C1 segment of cervical spinal cord (tissue), 14 donors: ENCODE measurements at places on chromosomes 6 and 20.

GRCh38 chr6:35724059-35724458 lies 12.8 kb upstream of the ARMC12 start:
- DNase-seq = no peak

DNA sequence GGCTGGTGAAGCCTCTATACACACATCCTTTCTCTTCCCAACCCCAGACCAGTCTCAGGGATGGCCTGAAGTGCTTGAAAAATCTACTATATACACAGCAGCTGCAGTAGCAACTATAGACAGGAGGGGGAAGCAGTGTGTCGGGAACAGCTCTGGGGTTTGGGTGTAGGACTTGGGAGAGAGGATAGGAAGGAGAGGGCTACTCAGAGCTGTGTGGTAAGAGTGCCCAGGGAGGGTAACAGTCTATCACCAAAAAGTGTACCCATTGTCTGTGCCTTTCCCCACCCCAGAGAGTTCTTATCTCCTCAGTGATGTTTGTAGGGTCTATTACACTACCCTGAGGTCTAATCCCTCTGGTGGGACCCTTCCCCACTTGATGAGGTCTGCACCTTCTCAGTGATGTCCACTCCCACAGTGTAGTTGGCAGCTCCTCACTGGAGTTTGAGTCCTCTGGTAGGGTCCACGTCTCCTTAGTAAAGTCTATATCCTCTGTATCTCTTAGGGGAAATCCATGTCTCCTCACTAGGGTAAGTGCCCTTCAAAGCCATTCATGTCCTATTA lies 1.5 kb upstream of the GGT7 start:
- peak; percentile 66 for DNase-seq

GRCh38 chr6:71107911-71108420 lies 151.1 kb upstream of the B3GAT2 start:
- DNase-seq = no peak

GRCh38 chr6:155187106-155187505 lies 76.7 kb upstream of the CLDN20 start:
- DNase-seq = no peak

GRCh38 chr6:92427453-92427852 lies 991.9 kb downstream of the EPHA7 start:
- DNase-seq = no peak

- no peak for DNase-seq
These were observed 66.1 kb downstream of the ADNP start for GRCh38 chr20:50865114-50865513.

DNA sequence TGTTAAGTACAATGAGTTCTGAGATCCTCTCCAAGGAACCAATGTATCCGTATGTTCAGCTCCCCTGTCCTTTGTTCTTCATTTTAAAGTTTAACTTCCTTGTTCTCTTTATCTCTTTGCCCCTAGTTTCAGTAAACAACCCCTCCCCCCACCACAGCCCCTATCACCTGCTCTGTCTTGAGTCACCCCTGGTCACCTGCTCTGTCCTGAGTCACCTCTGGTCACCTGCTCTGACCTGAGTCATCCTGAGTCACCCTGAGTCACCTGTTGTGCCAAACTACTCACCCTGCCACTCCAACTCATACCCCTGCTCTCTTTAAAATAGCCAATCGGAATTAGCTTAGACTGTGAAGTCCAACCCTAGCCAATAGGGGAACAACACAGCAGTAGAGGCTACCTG lies 288.7 kb upstream of the CDYL start:
- DNase-seq = no peak

DNA sequence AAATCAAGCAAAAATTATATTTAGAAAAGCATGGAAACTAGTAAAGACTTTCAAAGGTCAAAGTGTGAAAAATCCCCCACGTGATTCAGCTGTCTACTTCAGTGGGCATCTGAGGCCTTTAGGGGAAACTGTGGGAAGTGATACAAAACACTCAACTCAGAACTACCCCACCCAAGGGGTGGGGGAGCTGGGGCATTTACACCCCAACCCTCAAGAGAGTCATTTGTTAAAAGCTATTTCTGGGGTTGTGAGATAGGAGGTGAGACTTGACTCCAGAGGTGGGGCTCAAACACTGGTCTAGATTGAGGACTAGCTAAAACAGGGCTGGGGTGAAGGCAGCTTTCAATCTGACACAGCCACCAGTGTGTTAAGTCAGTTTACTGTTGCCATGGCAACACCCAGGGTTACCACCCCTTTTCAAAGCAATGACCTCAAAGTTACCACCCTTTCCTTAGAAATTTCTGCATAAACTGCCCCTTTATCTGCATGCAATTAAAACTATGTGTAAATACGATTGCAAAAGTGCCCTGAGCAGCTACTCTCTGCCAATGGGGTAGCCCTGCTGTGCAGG lies 9.9 kb upstream of the GTSF1L start:
- no peak for DNase-seq

DNA sequence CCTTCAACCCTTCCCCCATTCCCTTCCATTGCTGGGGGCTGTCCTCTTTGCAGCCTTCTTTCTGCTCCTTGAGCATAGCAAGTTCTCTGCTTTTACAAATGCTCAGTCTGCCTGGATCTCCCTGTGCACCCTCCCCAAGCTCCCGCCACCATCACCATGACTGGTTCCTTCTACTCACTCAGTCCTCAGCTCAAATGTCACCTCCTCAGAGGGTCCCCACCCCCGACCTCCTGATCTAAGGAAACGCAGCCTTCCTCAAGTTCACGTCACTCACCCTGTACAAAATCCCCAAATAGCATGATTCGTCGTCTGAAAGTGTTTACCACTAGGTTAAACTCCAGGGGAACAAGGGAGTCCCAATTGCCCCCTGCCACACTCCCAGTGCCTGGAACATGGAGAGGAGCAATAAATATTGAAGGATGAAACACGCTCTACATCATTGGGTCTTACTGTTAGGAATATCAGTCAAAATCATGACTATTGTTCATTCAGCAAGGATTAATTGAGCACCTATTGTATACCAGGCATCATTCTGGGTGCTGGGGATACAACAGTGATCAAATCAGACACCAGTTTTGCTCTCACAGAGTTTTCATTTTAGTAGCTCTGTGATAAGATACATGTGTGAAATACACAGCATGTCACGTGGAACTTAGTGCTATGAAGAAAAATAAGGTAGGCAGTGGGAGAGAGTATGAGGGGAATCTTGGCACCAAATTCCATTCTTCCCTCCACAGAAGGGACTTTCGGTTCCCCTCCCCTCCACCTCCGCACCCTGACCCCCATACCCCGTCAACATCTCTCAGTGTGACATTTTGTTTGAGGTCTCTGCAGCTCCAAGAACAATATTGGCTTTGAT lies 15.6 kb downstream of the TP53RK start:
- DNase-seq = no peak

DNA sequence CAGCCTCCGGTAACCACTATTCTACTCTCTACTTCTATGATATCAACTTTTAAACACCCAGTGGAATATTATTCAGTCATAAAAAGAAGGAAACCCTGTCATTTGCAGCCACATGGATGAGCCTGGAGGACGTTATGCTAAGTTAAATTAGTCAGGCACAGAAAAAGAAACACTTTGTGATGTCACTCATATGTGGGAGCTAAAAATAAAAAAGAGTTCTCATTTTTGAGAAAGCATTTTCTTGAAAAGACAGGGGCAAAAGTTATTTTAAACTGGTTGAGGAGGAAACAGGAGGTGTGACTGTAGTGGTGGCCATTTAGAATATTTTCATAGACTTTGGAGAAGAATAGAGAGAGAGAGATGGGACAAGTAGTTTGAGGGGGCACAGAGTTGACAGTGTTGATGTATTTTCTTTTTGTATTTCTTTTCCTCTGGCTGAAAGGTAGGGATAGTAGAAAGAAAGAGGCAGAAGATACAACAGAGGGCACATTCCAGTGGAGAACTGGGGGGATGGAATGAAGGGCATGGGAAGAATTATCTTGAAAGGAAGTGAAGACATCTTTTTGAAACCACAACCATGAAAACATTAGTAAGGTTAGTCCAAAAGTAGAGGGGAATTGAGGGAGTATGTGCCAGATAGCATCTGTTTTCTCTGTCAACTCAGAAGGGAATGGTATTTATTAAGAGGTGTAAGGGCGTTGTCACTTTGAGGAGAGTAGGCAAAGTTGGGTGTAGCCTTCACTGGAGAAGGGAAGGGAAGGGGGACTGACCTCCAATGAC lies 181.3 kb upstream of the GMDS start:
- DNase-seq = no peak

DNA sequence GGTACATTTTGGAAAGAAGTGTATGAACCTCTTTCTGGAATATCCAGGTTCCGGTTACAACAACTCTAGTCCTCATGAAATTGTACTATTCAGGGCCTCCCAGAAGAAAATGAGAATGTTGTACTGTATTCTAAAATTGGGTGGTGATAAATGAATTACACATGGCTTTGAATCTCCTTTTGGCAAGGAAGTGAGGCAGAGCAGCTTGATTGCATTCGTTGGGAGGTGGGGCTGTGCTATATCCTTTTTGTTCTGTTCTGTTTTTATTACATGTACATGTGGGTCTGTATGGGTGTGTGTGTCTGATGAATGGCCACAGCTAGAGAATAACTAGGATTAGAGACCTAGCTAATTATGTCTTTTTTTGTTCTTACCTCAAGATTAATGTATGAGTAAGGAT lies 37.8 kb upstream of the SNRPB2 start:
- DNase-seq = no peak

- DNase-seq = no peak
These were observed 671 bp downstream of the EFHC1 start for GRCh38 chr6:52420668-52421358.

GRCh38 chr6:122198922-122199321 lies 200.5 kb upstream of the HSF2 start:
- no peak for DNase-seq

DNA sequence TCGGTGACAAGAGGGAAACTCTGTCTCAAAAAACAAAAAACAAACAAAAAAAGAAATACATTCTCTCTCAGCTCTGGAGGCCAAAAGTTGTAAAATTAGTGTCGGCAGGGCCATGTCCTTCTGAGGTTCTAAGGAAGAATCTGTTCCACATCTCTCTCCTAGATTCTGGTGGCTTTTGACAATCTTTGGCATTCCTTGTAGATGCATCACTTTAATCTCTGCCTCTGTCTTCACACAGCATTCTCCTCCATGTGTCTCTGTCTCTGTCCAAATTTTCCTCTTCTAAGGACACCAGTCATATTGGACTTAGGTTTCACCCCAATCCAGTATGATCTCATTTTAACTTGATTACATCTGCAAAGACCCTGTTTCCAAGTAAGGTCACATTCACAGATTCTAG lies 9.1 kb downstream of the PPP2R5D start:
- no peak for DNase-seq

DNA sequence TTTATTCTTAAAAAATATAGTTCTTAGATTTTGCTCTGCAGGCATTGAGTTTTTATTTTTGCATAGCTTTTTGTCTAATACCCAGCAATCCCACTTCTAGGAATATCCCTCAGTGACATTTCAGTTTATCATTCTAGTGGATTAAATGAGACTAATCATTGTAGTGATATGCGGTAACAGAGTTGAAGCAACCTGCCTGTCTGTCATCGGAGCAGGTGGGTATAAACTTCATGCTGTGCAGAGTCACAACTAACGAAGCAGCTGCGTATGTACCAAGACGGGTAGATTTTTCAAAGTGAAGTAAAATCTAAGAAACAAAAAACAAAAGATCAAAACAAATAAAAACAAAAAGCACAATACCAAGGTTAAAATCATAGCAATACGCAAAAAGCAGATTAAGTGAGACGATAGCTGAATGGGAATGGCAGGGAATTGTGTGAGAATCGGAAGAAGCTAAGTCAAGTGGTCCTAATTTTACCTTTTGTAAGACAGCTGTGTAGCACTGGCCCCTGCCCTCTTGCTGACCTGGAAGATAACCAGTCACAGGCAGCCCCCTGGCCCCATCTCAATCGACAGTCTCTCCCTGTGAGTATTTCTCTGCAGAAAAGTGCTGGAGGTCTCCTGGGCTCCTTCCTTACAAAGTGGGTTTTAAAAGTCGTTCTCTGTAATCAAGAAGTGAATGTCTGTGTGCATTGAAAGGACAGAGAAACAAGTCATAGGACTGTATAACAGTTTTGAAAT lies 169.2 kb downstream of the OR2B2 start:
- no peak for DNase-seq

DNA sequence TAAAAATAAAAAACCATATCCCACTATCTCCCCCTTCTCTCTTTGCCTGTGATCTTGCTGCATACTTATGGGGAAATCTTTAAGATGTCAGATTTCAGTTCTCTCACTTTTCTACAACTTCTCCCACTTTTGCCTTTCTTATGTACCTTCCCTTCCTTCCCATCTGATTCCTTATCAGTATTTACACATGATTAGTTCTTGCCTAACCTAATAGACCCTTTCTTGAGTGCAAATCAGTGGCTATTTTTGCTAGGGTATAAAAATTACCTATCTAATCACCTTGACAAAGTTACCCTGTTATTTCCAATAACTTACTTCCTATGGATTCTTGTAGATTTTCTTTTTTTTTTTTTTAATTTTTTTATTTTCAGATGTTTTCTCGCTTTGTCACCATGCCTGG lies 75.7 kb downstream of the PTPRA start:
- DNase-seq = no peak

DNA sequence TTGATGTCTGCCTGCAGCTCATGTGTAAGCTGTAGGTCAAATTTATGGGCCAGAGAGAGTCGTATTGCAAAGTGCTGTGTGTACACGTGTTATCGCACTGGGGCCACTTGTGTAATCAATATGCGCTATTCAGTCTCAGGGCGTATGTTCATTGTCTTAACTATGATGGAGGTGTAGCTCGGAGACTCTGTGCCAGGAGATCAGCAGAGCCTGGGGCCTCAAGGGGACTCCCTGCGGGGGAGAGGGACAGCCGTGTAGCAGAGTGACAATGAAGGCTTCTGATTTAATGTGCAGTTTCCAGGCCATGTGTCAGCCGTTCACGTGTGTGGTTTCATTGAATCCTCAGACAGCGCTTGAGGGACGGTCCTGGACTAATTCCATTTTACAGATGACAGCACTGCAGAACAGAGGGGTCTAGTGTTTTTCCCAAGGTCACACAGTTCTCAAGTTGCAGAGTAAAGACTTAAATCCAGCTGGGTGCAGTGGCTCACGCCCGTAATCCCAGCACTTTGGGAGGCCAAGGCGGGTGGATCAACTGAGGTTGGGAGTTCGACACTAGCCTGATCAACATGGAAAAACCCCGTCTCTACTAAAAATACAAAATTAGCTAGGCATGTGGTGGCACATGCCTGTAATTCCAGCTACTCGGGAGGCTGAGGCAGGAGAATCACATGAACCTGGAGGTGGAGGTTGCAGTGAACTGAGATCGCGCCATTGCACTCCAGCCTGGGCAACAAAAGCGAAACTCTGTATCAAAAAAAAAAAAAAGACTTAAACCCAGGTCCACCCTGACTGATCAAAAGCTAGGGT lies 242.5 kb downstream of the PREX1 start:
- no peak for DNase-seq

GRCh38 chr6:111685058-111685457 lies 79.4 kb upstream of the TRAF3IP2 start:
- no peak for DNase-seq

DNA sequence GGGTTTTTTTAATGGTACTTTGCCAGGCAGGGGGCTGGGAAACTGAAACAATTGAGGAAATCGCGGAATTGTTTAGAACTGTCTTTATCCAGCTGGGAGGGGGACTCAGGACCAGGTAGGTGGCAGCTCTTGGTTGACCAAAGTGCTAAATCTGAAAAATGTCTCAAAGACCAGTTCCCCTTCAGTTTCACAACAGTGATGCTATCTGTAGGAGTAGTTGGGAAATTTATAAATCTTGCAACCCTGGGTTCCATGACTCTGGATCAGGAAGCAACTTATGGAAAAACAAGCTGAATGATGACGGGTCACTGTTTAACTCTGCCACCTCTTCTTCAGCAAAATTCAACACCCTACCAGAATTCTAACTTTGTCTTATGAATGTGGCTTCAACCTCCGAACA lies 99.7 kb downstream of the FAM50B start:
- DNase-seq = no peak

GRCh38 chr6:3804964-3805363 lies 44.2 kb upstream of the FAM50B start:
- no peak for DNase-seq
